Heart left ventricle (tissue), 16 donors: ENCODE measurements at places on chromosomes 3 and 15.

DNA sequence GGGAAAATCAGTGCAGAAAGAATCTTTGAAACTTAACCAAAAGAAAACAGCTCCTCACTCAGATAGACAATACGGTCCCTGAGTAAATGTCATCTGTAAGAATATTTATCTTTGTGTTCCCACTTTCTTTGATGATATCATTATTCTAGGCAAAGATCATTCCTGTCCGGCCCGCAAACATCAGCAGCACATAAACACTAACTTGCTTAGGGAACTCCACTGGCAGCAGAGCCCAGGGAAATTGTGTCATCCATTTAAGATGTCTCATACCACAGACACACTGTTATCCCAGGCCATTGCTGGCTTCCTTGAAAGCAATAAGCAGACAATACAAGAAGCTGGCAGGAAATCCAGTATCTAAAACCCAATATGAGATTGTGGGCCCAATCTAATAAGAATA lies 20.1 kb upstream of the CD96 start:
- no peak for DNase-seq

GRCh38 chr3:23055733-23056376 lies 147.3 kb upstream of the UBE2E2 start:
- DNase-seq, result no peak

- no peak for DNase-seq
Measured at GRCh38 chr15:81425905-81426304, 51.9 kb upstream of the TMC3 start.

GRCh38 chr15:53549697-53550305 lies 209.7 kb downstream of the WDR72 start:
- DNase-seq, result no peak

DNA sequence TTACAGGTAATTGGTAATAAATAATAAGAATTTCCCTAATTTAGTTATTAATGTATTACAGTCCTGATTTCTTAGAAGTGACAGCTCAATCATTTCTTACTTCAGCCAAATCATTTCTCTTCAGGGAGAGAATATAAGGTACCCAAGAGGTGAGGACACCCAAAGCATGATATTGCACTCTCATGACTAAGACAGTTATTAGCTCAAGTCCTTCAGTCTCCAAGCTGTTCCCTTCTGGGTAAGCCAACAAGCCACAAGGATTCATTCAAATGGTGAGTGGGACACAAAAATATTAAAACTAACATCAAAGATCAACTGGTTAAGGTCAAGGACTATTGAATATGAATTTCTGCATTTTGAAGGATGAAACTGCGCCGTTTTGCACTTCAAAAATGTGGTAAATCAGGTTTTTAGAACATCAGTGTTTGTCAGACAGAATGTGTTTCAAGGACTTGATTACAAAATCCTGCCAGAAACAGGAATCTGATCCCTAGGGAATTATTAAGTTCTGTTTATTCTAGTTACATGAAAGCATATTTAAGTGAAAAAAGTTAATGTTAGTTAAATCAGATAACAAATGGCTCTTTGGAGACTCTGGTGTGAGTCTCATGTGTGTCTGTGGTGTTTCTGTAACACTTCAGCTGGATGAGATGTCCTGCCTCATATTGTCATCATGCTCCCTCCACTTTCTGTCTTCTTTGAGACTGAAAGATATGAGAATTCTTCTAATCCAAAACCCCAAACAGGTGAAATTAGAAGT lies 101.7 kb upstream of the COL8A1 start:
- no peak for DNase-seq
